Brain pericyte (primary cell): ENCODE measurements at places on chromosomes 16 and 17.

DNA sequence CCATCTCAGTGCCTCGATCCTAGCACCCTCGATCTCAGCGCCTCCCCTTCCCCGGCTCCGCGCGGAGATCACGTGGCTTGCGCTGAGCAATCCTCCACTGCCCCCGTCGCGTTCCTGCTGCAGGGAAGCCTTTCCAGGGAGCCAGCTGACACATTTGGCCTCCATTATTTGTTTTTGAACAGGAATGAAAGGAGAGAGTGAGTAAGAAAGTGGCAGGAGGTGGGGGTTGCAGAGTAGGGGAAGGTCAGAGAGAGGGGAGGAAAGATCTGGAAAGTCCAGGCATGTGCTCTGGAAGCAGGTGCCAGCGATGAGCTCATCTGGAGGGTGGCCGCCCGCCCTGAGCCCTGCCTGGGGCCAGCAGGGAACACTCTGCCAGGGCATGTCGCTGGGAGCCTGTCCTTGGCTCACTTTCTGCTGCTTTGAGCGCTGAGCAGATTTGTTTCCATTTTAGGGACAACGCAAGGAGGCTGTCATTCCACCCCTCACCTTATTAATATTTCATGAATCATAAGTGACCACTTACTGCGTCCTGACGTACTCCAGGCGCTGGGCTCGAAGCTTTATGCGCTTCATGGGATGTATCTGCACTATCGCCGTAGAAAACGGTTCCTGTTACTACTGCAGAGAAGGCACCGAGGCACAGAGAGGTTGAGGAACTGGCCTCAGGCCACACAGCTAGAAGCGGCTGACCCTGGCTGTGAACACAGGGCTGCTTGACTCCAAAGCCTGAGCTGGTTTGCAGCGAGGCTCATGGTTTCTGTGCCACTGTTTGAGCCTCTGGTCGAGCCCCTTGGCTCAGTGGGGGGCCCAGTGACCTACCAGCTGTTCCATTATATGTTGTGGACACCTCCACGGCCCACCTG, 283.1 kb downstream of the SEC14L1 start:
- peak; percentile 92 for DNase-seq

DNA sequence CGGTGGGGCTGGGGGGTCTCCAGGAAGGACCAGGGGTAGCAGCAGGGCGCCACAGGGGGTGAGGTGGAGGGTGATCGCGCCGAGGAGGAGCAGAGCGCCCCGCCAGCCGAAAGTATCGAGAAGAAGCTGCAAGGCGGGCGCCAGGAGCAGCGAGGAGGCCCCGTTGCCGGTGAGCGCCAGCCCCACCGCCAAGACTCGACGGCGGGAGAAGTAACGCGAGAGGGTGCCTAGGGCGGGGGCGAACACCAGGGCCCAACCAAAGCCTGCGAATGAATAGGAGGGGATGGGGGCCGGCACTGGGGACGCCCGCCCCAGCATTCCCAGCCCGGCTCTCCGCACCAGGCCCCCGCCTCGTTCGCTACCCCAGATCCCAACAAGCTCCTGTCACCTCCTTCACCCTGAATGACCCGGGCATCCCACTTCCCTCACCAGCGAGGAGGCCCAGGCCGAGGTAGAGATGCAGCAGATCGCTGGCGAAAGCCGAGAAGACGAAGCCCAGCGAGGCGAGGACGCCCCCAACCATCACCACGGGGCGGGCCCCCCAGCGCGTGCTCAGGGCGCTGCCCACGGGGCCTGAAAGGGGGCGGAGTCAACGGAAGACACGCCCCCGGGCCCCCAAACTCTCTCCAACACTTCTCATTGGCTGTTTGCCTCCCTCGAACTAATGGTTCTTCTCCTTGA, 1.3 kb downstream of the SLC16A11 start:
- DNase-seq, result no peak

DNA sequence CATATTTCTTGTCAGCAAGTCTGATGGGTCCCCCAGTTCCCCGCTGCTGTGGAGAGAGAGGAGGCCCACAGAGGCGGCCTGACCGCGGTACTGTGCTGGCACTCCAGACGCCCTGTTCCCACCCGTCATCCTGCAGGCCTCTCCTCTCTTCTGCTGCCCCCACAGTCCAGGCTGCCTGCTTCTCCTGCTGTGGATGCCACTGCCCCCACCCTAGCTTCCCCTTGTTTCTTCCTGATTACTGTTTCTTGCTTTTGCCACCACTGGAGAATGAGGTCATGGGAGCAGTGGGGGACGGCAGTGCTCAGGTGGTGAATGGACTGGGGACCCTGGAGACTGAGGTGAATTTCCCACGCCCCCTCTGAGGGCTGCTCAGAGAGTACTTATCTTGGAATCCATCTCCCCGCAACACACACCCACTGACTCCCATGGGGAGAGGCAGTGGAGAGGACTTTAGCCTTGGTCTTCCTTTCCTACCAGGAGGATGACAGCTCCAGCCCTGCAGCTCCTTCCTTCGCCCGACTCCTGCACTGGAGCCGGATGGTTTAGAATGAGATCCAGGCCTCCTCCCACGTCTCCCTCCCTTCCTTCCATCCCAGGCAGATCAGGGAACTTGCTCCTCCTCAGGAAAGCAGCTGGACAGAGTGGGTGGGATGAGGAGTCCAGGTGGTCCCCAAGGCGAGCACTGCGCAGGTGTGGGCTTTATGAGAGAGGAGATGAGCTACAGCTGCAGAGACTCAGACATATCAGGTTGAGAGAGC, 60.4 kb downstream of the PLXDC1 start:
- DNase-seq, result no peak

DNA sequence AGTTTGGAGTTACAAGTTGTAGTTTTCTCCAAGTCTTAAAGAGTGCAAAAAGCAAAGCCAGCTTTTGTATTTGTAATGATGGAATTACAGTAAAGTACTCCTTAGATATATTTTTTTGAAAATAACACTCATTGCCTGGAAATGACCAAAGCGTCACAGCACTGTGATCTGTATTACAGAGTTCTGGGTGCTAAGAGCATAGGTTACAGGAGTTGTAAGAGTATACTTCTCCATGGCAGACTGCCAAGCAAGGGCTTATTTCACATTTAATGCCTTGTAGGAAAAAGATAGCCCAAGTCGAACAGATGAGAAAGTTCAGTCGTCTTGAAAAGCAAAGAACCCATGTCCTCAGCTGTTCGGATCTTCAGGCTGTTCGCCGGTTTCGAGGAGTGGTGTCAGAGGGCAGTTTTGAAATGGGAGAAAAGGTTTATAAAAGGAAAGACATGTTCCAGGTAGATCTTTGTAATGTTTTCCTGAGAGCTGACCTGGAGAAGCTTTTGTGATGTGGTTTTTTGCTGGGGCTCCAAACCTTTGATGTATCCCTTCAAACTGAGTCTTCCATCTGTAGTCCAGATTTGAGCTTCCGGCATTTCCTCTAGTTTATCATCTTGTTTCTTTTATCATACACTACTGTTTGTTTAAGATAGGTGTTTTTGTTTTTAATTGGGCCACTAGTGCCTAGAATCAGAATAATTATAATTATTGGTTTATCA, 41.3 kb downstream of the ERCC4 start:
- DNase-seq, result peak; percentile 57

DNA sequence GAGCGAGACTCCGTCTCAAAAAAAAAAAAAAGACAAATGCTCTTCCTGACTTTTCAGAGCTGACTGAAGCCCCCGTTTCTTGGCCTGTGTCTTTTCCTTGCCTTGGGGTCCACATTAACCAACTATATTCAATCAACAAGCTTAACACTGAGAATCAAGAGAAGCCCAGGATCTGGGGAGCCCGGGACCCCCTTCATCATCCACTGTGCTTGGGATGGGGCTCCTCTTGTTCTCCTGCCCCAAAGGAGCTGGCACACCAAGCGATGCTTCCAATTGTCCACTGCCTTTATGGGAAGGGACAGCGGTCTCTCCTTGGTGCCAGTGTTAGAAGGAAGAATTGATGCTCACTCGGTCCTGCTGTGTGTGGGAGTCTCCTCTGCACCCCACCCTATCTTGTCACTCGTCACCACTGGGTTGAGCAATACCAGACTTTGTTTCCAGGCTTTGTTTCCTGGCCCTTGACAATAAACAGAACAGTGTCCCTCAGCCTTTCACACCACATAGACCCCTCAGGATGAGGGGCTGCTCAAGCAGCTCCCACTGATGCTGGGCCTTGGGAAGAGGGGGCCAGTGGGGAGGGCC, 146.7 kb downstream of the KCNJ12 start:
- DNase-seq, result no peak

GRCh38 chr16:78259873-78260272, 160.4 kb downstream of the WWOX start:
- DNase-seq, result no peak

DNA sequence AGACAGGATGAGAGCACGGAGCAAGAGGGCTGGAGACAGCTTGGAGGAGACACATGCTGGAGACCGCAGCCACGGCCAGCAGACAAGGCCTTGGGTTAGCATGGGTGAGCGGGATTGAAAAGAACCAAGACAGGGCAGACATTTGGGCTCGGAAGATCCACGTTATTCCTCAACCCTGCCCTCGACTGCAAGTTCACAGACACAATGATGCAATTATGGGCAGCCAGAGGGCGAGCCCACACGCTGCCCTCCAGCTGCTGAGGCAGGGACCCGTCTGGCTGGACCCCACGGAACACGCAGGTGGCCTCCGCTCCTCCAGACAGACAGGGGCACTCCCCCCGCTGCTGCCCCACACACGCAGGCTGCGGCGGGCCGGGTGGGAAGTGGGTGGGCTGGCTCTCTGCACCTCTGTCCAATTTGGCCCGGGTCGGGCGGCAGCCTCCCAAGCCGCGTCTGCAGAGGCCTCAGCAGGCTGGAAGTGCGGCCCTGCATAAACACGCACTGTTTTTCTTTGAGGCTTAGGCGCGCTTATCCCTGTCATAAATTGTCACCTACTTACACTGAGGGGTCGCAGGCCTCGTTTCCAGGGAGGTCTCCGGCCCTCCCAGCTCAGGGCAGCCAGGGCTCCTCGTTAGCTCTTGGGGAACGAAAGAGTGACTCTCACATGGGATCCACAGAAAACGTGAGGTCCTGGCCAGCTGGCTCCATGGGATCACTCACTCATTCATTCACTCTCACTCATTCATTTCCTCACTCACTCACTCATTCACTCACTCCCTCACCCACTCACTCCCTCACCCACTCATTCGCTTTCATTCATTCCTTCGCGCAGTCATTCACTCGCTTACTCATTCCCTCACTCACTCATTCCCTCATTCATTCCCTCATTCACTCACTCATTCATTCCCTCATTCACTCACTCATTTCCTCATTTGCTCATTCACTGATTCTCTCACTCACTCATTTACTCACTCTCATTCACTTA, 303.9 kb downstream of the C16orf95 start:
- DNase-seq, result no peak

DNA sequence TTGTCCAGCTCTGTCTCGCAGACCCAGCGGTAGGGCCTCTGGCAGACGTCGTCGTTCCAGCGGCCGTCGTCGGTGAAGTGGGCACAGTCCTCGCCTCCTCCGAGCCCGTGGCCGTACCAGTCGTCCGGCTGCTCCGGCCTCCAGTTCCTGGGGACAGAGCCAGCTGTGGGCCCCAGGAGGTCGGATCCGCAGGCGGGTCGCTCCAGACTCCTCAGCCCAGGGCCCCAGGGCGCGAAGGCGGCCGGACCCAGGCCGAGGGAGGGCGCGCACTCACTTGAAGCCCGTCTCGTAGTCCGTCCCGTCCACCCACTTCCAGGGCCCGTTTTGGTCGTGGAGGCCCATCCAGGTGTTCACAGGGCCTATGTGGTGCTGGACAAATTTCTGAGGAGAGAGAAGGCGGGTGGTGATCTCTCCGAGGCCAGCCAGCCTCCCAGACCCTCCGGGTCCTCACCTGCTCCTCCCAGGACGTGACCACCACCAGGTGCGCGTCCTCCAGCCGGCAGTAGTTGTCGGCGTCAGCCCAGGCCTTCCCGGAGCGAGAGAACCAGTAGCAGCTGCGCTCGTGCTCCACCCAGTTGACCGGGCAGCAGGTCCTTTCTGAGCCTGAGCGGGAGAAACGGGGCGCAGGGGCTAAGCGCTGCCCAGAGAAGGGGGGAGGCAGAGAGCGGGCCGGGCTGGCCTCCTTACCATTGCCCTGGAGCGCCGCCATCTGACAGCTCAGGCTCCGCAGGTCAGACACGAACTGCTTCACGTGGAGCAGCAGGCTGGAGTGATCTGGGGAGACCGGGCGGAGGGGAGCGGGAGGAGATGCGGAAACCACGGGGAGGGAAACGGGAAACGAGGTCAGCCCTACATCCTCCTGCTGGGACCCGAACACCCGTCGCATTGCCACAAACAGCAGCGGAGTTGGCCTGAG, 5.2 kb downstream of the ASGR1 start:
- no peak for DNase-seq
